Type B pancreatic cell (in vitro differentiated cells): ENCODE measurements at places on chromosomes 2 and 18.

GRCh38 chr2:233807215-233807865, 29.2 kb downstream of the MROH2A start:
- DNase-seq, result peak; percentile 39

DNA sequence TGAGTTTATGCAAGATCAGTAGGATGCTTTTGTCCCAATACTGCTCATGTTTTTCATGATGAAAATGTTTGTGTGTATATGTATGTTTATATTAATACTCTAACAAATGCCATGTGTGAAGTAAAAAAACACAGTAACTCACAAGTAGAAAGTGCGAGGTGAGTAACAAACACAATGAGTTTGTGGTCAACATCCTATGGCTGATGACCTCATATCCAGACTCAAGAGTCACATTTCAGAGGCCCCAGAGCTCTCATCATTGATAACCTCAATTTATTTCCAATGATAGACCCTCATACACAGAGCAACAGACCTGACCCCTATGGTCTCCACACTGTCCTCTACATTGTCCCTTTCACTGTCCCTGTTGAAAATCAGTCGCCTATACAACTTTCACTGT, 34.5 kb downstream of the ZNF519 start:
- no peak for DNase-seq

DNA sequence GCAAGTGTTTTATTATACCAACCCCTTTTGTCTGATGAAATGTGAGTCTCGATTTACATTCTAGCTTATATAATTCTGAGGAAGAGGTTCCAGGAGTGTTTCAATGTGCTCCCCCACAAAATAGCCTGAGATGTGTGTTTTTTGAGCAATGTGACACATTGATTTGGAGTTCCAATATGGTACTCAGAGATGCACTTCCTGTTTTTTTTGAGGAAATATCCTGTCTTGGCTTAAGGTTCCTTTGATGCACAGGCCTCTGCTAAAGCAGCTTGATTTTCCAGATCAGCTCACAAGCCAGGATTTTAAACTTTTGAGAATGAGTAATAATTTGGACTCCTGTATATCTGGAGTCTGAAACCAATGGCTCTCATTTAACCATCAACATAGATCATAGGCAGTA, 221.4 kb downstream of the ACTR3 start:
- DNase-seq, result no peak

DNA sequence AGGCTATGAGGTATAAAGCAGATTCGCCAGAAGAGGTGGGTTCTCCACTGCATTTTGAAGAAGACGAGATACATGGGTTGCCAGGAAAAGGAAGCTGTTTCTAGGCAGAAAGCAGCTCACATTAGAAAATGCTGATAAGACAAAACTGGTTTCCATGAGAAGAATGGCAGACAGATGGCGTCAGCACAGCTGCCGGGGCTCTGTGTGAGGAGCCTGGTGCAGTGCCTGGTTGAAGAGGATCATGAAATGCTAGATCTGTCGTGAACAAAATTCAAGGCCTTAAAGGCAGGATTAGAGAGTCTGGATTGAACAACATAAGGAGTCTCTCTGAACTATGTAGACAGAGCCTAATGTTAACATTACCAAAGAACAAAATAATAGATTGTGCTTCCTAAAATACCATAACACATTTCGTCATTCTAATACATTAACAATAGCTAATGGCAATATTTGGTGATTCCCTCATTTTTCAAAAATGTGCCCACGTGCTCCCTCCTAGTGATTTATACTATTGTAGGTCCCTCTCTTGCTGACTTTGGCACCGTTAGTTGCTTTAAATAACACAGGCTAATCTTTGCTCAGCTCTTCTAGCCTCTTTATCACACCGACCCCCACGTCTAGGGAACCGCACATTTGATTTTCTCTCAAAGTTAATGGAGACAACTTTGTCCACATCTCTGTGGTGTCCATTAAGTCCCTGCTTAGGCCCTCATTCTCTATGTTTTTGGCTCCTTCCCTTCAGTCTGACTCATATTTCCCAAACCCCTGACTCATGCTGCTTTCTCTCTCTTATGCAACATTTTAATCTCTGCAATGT, 38.2 kb downstream of the EFEMP1 start:
- no peak for DNase-seq

DNA sequence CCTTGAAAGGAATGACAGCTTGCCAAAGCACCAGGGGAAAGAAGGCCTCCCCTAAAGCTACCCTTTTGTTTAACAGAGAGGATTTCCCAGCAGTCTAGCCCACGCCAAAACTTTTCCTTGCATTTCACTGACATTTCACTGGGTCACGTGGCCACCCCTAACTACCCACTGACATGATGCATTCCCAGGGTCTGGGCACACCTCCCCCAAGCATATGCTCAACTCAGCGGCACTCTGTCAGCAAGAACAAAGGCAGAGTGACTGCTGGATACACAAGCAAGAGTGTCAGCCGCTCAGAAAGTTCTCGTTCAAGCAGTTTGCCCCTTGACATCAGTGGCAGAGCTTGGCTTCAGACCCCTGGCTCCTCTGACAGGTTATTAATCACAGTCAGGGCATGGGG, 34.2 kb upstream of the MARCO start:
- no peak for DNase-seq

GRCh38 chr2:37171624-37171950, 14.8 kb upstream of the EIF2AK2 start:
- no peak for DNase-seq

DNA sequence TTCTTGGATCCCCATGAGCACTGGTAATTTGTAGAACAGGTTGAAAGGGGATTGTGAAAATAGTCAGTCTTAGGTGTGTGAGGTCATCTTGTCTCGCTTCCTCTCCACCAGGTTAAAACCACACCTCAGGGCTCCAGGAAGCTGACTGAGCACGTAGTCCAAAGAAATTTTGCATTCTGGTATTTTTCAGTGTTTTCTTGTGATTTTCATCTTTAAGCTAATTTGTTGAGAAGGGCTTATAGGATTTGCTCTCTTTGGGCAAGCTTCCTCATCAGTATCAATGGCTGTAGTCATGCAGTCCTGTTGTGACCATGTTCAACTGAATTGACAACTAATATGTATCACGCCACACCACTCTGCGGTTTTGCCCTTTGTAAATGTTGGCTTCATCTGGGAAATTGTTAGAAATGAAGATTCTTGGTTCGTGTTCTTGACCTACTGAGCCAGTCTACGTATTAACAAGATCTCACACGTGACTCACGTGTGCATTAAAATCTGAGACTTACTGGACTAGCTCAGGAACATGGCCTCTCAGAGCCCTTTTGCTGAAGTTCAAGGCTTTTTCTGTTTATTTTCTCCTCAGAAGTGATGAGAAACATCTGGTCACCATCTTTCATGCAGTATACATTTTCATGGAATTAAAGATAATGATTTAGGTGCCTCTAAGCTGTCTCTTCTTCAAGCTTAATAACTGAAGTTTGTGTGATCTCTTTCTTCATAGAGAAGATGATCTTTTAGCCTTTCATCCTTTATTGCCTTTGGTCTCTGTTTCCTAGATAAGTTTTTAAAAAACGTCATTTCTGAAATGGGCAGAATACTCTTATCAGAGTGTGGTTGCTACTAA, 32.8 kb downstream of the FMNL2 start:
- no peak for DNase-seq

DNA sequence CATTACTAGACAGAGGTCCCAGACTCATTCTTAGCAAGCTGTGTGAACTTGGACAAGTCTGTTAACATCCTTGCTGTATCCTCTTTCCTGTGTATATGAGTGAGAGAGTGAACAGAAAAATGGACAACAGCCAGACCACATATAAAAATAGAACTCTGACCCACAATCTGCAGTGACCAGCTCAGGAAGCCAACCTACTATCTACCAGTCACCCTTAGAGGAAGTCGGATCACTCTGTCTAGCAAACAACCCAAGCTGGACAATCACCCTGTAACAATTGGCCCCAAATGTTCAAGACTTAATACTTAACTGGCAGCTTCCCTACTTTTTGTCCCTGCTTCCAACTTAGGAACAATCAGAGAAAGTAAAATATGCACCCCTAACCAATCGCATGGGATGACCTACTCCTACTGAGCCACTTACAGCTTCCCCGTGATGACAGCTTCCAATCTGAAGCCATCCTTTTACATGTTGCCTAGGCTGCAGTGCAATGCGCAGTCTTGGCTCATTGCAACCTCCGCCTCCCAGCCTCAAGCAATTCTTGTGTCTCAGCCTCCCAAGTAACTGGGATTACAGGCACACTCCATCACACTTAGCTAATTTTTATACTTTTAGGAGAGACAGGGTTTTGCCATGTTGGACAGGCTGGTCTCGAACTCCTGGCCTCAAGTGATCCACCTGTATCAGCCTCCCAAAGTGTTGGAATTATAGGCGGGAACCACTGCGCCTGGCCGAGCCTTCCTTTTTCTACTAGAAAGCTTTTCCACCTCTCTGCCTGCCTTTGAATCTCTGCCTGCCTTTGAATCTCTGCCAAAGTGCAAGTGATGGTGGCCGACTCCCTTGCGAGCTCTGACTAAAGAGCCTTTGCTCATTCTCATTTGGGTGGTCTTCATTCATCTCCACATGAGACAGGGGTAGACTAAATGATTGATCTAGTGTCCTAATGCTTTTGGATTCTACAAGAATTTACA, 158.3 kb upstream of the NDUFV2 start:
- DNase-seq, result no peak

GRCh38 chr2:168585700-168586099, 129.6 kb downstream of the CERS6 start:
- DNase-seq, result no peak

- DNase-seq, result no peak
These were observed 69.9 kb downstream of the RHOB start for GRCh38 chr2:20516646-20517341.

GRCh38 chr18:80201739-80202138, 45.6 kb downstream of the PARD6G start:
- no peak for DNase-seq

- DNase-seq, result no peak
These were observed 244.7 kb upstream of the HS6ST1 start for GRCh38 chr2:128563348-128563687.

- DNase-seq, result no peak
These were observed 502.4 kb downstream of the FBXO15 start for GRCh38 chr18:73645160-73645715.
